ENCODE measurements at places on chromosomes 12 and 14.

DNA sequence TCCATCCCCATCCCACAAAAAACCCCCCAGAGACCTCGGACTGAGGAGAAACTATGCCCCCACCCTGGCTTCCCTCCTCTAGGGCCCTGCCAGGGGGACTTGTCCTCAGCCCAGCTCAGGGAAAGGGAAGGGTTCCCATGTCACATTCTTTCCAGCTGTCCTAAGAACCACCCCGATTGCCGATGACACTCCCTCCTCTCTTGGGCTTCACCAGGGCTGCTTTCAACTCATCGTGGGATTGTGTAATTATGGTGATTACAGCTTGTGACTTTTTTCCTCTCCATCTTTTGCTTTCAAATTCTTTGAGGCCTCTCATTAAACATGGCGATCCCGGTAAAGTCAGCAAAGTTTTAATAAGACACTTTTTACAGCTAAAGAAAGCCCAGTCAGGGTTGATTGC is 344.0 kb downstream of the DPF3 start:
- no peak for DNase-seq

- DNase-seq, result no peak
Measured at GRCh38 chr12:29164477-29165393, 15.7 kb downstream of the FAR2 start.

- DNase-seq, result no peak
Measured at GRCh38 chr12:110744601-110745264, 2.0 kb upstream of the PPP1CC start.

DNA sequence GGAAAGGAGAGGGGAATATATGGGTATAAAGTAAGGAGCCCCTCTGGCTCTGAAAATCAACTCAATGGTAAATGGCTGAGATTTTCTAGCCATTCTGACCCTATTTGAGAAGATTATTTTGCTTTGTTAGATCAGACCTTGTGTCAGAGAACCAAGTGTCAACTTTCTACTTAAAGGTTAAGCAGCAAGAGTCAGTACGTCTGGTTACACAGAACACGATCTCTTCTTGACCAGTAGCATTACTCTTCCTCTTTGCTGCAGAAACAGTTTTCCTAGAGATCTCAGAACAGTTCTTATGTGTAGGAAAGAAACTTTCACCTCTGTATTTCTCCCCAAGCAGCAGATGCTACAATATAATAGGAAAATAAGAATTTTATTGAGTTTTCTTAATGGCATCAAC is 47.4 kb upstream of the BTG1 start:
- no peak for DNase-seq

GRCh38 chr12:64672925-64673409 is 62.7 kb downstream of the RASSF3 start:
- no peak for DNase-seq

- DNase-seq, result no peak
Measured at GRCh38 chr12:58847901-58848600, 72.3 kb downstream of the LRIG3 start.

DNA sequence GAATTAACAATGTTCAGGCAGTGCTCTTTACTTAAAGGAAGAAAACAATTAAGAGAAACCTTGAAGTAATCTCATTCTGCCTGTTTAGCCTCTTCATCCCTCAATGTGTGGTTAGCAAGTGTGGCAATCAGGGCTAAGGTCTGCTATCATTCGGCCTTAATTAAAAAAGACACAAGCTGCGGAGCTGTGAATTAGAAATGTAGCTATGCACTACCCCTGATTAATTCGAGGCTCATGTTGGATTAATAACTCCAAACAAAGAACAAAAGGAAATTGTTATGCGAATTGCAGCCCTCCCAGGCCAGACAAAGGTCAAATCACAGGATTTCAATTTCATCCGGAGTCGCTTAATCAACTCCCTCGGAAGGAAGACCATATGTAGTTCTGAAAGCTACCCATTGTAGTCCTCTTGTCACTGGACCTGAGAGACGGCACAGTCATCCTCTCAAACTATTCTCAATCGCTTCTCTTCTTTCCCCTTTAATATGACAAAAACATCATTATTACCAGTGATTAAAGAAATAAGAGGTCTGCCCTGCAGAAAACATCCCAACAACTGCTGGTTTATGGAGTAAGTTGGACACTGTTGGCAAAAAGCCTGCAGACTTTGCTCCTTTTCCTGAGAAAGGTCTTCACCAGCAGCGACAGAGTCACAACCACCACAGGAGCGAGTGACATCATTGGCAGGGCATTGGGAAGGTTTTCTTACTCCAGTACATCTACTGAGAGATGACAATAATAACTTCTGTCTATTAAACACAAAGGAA is 71.1 kb upstream of the SOX5 start:
- DNase-seq, result no peak

DNA sequence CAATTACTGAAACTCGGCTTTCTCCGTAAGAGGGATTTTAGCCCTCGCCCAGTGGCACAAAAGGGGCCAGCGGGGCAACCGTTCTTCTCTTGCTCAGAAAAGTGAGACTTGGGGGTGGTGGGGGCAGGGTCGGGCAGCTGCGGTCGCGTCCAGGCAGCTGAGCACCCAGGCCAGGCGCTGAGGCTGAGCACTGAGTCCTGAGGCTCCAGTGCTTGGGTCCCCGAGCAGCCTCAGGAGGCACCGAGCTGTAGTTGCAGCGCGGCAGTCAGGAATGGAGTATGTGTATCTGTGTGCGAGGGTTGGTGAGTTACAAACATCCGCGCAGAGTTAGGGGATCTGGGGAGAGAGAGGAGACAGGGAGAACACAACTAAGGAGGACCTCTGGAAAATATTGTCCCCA is 4.1 kb upstream of the HOXC6 start:
- no peak for DNase-seq

DNA sequence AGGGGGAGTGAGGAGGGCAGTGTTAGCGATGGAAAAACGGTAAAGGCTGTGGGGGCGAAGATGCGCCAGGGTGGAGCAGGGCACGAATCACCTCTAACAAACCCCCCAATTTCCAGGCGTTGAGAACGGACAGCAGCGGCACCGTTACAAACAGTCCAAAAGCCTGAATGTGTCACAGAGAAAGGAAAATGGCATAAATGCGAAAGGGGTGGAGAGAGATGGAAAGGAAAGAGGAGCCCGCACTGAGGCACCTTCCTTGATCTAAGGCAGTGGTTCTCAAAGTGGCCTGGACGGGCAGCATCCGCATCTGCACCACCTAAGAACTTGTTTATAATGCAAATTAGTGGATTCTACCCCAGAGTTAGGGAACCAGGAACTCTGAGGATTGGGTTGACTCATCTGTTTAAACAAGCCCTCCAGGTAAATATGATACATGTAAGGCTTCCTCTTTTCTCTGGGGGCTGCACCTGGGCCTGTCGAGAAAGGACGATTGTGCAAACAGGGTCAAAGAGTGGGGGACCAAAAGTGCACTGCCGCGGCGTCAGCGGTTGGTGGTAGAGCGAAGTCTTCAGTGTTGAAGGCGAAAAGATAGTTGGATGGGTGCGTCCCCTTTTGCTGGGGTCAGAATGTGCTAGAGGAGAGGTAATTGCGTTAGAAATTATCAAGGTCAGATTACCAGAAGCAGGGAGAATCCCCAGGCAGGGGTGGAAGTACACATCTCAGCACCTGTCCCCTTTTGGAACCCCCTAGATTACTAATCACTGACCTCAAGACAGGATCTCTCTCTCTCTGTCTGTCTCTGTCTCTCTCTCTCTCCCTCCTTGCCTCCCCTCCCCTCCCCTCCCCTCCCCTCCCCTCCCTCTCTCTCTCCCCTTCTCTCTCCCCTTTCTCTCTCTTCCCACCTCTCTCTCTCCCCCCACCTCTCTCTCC is 1.3 kb upstream of the KCNH5 start:
- DNase-seq, result no peak

DNA sequence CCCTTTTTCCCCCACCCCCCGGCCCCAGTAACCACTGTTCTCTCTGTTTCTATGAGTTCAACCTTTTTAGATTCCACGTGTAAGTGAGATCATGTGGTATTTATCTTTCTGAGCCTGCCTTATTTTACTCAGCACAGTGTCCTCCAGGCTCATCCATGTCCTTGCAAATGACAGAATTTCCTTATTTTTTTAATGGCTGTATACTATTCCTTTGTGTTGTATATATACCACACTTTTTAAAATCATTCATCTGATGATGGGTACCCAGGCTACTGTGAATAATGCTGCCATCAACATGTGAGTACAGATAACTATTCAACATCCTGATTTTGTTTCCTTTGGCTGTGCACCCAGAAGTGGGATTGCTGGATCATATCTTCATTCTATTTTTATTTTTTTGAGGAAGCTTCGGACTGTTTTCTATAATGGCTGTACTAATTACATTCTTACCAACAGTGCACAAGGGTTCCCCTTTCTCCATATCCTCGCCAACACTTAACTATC is 54.7 kb downstream of the DDX51 start:
- no peak for DNase-seq

GRCh38 chr14:23569443-23570151 is 2.0 kb upstream of the AP1G2 start:
- DNase-seq, result no peak

DNA sequence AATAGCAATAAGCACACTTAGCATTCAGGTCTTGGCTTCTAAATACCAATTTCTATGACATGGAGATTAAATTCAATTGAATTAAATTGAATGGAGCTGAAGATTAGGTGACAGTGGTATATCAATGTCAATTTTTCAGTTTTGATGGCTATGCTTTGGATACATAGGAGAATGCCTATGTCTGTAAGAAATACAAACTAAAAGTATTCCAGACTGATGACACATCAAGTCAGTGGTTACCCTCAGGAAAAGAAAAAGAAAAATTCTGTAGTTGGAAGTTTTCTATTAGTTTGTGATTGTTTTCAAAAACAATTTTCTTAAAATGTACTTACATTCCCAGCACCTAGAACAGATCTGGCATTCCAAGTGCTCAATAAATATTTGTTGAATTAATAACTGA is 4.9 kb upstream of the DCAF4 start:
- DNase-seq, result no peak

DNA sequence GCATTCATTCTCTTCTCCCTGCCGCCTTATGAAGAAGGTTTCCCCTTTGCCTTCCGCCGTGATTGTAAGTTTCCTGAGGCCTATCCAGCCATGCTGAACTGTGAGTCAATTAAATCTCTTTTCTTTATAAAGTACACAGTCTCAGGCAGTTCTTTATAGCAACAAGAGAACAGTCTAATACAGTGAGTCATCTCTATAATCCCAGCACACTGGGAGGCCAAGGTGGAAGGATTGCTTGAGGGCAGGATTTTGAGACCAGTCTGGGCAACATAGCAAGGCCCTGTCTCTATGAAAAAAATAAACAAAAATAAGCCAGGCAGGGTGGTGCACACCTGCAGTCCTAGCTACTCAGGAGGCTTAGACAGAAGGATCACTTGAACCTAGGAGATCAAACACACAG is 259.9 kb downstream of the CEP128 start:
- no peak for DNase-seq

- DNase-seq, result no peak
Measured at GRCh38 chr12:98018836-98019235, 496.6 kb upstream of the TMPO start.

DNA sequence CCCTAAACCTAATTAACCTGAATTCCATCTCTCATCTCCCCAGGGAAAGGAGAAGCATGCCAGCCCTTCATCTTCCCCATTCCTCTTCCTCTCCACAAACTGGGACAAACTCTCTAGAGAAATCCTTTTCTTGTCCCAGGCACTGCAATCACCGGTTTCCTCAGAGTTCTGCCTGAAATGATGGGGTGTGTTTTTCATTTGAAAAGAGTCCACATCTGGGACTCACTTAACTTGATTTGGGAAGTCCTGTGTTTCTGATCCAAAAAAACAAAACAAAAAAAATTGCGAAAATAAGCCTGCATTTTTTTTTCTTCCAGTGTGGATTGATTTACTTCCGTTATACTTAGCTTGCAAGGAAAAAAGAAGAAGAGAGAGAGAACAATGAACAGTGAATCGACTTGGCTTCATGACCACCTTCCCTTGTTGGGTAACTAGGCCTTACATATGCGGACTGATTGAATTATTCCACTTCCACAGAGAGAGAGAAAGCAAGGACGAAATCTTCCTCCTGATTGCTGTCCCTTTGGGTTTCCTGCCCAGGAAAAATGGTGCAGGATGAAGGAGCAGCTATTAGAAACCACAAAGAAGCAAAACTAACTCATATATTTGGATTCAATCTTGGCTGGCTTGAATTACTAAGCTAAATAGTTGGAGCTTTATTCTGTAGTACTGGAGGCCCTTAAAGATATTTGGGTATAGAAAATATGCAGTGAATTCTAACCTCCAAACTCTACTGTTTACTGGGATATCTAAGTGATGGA is 506.2 kb upstream of the TBX3 start:
- DNase-seq, result no peak

GRCh38 chr12:1634590-1635191 is 5.7 kb downstream of the WNT5B start:
- DNase-seq, result peak; percentile 15

GRCh38 chr14:89921346-89921745 is 33.2 kb downstream of the EFCAB11 start:
- no peak for DNase-seq

Measured in activated CD4-positive, CD25-positive, alpha-beta regulatory T cell treated with anti-CD3 and anti-CD28 coated beads, Interleukin-2, amount 50 U/mL, for 16 hours (primary cell).